ENCODE measurements at places on chromosomes 3 and 15.

DNA sequence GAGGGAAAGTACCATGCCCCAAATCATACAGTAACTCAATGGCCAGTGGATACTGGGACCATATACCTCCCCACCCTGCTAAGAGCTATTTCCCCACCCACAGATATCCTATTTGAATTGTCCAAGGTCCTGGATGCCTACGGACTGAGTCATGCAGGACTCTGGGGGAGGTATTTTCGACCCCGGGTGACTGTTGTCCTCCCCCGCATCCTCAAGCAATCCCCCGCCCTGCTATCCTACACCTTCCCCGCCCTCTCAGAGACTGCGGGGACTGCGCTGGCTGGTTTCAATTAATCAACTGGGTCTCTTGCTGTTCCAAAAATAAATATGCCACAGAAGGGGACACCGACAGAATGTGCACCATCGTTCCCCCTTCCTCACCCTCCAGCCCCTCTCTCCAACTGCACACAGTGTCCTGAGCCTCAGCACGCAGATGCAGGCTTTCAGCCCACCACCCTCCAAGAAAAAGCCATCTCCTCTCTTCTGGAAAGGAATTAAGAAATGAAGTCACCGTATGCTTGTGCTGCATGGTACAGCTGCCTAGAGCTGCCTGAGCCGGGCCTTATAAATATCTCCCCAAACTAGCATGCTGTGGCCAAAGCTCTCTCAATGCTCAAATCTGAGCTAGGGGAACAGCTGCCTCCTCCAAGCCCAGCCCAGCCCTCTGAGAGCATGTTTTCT lies 8.1 kb downstream of the CAV3 start:
- DNase-seq: peak; percentile 82

- DNase-seq: no peak
These were observed 386.5 kb downstream of the LRTM1 start for GRCh38 chr3:54541369-54541768.

DNA sequence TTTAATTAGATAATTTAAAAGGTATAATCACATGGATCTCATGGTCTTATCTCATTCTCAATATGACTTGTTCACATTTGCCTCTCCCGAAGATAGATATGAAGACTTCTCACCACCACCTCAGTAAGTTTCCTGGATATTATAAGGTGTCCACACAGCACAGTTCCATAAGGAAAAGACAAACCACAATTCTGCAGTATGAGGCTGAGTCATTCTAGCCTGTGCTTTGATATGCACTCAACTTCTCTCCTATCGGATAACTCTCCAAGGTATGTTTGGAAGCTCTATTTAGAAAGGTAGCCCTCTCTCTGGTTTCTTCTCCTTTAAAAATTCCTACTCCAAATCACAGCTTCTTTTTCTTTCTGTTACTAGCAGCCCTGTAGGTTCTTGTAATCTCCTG lies 612.8 kb downstream of the ZPLD1 start:
- DNase-seq: peak; percentile 70

GRCh38 chr15:58434334-58434875 lies 2.6 kb downstream of the LIPC start:
- DNase-seq: no peak

DNA sequence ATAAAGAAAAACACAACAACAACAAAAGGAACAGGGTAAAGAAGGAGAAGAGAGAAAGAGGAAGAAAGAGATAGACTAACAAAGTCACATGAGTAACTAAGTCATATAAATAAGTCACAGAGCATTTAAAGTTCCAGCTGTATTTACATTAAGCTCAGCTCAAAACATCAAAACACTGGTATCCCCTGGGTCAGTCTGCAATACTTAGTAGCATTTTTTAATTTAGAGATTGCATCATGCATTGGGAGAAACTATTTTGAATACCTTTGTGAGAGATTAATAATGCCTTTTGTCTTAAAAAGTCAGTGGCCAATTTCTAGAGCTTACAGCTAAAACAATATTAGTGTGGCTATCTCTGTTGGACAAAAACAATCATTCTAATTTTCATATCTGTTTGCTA lies 78.4 kb downstream of the NEK10 start:
- no peak for DNase-seq

DNA sequence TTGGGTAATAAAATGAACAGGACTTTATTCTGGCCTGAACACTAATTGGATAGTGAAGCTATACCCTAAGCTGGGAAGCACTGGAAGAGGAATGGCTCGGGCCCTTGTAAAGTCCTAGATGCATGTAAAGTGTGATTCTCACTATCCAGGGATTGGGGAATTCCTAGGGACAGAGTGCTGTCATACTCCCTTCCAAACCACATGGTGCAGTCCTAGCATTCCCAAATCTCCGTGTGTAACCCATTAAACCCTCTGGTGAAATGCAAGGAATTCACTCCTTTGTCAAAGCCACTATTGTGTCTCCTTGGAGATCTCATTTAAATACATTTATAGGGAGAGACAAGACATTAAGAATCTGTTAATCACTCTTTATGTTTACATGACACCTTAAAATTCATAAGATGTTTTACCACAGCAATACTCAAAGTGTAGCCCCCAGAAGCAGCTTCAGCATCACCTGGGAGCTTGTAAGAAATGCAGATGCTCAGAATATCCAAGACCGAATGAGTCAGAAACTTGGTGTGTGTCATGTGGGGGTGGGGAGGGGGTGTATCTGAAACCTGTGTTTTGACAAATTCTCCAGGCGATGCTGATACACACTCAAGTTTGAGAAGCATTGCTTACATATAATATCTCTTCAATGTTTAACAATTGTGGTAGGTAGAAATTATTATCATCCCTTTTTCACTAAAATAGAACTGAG lies 121.8 kb upstream of the NPHP3 start:
- DNase-seq: no peak

- no peak for DNase-seq
These were observed 26.8 kb downstream of the IL16 start for GRCh38 chr15:81223346-81223971.

DNA sequence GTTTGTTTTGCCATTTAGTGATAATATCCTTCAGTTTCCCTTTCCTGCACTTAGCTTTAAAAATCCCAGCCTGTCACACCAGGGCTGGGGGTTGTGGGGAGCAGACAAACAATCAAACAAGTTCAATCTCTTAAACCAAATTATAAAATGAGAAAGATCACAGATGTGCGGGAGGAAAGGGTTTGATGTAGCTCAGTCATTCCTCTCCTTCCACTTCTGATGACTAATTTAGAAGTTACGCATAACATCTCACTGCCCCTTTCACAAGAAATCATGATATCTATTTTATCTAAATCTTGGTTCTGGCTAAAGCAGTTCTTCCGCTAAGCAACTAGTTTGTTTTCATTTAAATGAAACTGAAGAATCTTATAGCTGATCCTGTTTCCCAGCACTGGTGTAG lies 34.1 kb upstream of the ATG7 start:
- peak; percentile 96 for DNase-seq

GRCh38 chr3:14209581-14210289 lies 31.1 kb downstream of the LSM3 start:
- DNase-seq: no peak

DNA sequence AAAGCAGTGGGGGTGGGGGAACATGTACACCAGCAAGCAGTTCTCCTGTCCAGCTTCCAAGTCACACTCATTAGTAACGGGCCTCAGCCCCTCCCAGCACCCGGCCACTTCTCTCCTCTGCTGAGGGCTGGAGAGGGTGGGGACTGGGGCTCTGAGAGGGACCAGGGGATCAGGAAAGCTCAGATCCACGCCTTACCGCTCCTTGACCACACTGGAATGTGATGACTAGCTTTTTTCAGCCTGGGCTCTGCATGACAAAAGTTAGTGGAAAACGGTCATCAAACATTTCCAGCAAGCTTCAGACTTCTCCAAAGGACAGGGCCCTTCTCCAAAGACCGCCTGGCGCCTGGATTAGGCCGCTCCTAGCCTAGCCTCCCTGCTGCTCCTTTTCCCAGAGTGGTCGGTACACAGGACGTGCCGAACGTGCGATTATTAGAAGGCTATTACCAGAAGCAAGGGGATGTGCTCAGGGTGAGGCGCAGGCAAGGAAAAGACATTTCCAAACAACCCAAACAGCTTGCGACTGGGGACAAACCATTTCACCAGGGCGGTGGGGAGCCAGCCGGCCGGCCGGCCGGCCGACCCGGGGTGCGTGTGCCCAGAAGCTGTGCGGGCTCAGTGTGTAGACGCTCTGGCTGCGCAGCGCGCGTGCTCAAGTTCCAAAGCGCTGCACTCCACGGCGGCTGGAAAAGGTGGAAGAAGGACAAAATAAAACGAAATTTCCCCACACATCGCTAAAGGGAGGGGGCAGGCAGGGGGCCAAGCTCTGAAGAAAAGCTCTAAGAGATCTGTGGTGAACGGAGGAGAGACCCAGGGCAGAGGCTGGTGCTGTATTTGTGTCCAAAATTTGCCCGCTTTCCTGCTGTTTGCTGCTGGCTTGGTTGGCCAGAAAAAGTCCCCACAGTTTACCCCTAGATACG lies 51.0 kb upstream of the SSR3 start:
- peak; percentile 91 for DNase-seq

DNA sequence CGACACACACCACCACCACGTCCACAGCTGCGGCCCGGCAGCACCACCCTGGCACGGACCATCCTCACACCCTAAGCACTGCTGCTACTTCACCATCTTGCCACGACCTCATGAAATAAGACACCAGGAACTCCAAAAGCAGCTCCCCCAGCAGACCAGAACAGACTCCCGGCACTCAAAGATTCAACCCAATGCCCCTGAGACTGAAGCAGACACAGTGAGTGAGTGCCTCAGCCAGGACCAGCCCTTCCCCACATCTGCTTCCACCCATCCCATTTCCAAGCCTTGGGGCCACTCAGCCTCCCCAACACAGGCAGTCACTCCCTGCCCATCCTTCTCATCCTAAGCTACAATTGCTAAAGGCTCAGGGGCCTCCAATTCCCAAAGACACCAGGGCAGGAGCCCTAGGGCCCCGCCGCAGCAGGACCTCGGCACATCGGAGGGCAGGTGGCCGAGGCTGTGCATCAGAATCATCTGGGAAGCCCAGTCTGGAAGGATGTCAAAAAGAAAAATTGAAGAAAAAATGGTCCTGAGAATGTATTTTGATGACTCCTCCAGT lies 18.4 kb upstream of the OCA2 start:
- no peak for DNase-seq

- DNase-seq: no peak
These were observed 169.7 kb downstream of the TJP1 start for GRCh38 chr15:29652595-29652994.

DNA sequence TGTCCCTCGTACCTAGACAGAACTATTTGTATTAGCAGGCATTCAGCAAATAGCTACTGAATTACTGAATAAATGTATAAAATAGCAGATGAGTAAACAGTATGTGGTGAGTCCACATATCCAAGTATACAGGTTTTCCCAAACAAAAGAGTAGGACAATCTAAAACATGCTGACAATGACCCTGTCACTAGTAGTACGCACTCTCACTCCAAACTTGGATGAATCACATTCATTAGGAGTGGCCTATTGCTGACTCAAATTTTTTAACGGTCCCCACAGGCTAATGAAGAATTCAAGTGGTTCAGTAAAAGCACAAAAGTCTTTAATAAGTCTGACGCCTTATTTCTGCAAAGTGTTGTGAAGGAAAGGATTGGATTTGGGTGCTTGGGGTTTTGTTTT lies 449.3 kb upstream of the THBS1 start:
- DNase-seq: peak; percentile 72

DNA sequence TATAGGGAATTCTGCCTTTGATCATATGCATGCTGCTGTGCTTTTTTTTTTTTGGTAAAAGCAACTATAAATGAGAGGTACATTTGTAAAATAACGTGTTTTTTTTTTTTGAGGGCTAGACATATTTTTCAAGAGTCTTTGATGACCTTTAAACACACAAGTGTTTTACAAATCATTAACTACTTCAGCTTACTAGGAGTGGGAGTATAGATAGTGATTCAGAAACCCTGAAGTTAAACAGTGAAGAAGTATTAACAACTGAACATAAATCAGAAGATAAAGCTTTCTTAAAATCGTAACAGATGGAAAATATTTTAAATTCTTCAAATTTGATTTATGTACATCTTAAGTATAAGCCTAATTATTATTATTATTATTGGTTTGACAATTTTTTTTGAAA lies 2.9 kb upstream of the GMNC start:
- no peak for DNase-seq

- DNase-seq: no peak
These were observed 11.7 kb upstream of the FSTL1 start for GRCh38 chr3:120462409-120462959.

DNA sequence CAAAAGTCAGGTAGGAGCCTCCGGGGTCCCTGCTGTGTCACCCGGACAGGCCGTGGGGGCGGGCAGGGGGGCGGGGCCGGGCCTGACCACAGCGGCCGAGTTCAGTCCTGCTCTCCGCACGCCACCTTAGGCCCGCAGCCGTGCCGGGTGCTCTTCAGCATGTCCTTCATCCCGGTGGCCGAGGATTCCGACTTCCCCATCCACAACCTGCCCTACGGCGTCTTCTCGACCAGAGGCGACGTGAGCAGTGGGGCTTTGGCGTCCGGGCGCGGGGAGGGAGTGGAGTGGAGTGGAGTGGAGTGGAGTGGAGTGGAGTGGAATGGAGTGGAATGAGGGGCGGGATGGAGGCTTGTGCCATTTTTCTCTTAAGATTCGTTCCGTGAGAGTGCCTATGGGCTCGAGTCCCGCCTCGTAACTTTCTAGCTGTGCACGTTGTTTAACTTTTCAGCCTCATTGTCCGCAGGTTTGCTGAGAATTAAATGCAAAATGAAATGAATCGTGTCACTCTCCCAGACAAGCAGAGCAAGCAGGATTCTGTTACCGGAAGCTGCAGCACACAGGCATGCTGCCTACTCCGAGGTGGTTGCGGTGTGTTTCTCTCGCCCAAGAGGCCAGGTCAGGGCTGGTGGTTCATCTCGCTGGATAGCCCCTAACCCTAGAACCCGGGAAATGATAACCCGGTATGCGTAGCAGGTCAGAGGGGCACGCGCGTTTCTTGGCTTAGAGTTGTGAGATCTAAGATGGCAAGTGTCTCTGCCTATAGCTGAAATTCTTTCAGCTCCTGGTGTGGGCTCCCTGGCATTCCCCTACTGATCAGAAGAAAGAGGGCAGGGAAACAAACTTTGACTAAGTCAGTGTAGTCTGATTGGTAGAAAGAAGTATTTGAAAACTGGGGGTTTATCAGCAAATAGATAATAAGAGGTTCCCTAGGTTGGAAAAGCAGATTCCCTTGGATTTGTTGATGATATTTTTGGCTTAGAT lies at the start of gene FAH:
Gene FAH (plus strand): TSS at position 104 of the 981 bp plus-strand sequence. CDS start 56 bp downstream, at position 160.
- DNase-seq: peak; percentile 48

GRCh38 chr3:23455775-23456174 lies 252.6 kb downstream of the UBE2E2 start:
- peak; percentile 74 for DNase-seq

- DNase-seq: no peak
These were observed 38.7 kb downstream of the ARNT2 start for GRCh38 chr15:80442728-80443403.

All from astrocyte (in vitro differentiated cells and primary cell).